RPMI8226 (cell line): ENCODE measurements at places on chromosomes 16 and 17.

DNA sequence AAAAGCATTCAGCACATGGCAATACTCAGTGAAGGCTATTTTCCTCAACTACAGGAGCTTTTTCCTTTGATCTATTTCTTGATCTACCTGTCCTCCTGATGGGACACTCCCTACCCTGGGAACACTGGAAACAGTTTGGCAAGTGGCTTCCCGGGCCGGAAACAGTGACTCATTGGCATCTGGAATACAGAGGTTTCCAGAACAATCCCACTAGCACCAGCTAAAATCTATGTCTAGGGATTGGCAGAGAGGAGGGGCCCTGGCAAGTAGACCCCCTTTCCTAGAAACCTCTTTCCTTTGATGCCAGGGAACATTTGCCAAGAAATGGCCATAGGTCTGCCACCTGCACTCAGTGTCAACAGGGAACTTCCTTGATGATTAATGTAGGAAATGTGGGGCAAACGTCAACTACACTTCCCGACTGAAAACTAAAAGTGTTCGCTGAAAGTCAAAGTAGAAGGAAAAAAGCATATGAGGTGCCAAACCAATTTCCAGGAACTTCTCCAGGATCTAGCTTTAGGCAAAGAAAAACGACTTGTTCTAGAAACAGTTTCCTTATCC is 30.4 kb upstream of the FBXW10B start:
- no peak for DNase-seq

- DNase-seq, result no peak
Measured at GRCh38 chr16:79301051-79301450, 299.5 kb downstream of the MAF start.

DNA sequence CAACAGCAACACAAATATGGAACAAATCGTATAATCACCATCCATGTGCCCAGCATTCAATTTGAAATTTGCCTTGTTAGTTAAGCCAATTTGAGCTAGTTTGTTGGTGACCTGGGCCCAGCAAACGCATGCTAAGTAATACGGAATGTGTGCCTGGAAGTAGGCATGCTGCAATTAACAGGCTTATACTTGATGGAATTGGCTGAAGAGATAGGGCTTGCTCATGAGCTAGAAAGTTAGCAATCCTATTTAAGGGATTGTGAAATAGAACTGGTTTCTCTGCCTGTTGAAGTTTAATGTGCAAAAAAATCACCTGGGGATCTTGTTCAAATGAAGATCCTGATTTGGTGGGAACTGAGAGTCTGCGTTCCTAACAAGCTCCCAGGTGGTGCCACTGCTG is 8.5 kb upstream of the LPO start:
- no peak for DNase-seq

- DNase-seq, result no peak
Measured at GRCh38 chr17:13311306-13311705, 290.4 kb downstream of the HS3ST3A1 start.

DNA sequence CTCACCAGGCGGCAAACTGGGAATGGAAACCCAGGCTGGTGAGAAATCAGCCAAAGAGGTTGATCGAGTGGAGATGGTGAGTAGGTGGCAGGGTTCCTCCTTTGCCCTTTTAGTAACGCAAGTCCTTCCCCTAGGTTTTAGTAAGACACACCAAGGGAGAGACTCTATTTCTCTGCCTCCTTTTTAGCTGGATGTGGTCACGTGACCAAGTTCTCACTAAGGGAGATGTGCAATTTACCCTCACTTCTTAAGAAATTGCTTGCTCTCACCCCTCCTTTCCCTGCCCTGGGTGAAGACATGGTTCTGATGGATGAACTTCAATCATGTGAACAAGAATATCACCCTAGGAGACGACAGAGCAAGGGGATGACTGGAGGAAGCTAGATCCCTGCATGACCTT is 99.8 kb upstream of the FOXF1 start:
- no peak for DNase-seq

- DNase-seq, result no peak
Measured at GRCh38 chr16:80509872-80510271, 30.9 kb upstream of the DYNLRB2 start.

GRCh38 chr16:64437706-64438324 is 684.0 kb downstream of the CDH11 start:
- peak; percentile 38 for DNase-seq

DNA sequence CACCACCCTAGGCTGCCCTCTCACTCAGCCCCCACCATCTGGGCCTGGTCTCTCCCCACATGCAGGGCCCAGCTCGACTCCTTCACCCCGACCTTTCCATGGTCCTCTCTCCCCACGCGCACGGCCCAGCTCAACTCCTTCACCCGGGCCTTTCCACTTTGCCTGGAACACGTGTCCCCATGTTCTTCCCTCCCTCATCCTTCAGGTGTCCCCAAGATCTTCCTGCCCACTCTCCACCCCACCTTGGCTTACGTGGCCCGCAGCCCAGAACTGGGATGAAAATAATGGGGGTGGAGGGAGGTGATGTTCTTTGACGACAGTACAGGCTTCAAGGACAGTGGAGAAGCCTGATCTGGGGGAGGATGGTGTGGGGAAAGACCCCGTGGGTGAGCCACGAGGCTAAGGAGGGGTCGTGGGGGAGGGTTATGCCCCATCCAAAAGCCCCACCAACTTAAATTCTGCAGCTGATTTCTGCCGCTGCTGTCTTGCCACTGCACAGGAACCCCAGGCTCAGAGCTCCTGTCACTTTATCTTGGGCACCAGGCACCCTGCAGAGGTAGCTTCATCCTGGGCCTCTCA is 9.9 kb upstream of the MEAK7 start:
- no peak for DNase-seq

DNA sequence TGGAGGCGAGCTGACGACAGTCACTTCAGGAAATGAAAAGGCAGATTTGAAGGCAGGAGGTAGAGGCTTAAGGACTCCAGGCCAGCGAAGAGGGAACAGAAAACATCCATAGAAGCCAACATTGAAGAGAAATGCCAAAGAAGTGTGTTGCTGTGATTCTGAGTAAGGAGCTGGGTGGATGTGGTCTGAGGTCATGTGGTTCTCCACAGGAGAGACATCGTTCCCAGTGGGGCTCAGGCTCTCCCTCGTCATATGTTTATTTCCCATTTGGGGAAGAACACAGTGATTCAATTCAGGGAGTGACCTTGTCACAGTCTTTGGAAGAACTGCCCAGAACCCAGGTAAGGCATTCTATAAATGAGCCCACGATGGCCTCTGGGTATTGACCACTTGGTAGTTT is 6.6 kb upstream of the PMP22 start:
- DNase-seq, result no peak

DNA sequence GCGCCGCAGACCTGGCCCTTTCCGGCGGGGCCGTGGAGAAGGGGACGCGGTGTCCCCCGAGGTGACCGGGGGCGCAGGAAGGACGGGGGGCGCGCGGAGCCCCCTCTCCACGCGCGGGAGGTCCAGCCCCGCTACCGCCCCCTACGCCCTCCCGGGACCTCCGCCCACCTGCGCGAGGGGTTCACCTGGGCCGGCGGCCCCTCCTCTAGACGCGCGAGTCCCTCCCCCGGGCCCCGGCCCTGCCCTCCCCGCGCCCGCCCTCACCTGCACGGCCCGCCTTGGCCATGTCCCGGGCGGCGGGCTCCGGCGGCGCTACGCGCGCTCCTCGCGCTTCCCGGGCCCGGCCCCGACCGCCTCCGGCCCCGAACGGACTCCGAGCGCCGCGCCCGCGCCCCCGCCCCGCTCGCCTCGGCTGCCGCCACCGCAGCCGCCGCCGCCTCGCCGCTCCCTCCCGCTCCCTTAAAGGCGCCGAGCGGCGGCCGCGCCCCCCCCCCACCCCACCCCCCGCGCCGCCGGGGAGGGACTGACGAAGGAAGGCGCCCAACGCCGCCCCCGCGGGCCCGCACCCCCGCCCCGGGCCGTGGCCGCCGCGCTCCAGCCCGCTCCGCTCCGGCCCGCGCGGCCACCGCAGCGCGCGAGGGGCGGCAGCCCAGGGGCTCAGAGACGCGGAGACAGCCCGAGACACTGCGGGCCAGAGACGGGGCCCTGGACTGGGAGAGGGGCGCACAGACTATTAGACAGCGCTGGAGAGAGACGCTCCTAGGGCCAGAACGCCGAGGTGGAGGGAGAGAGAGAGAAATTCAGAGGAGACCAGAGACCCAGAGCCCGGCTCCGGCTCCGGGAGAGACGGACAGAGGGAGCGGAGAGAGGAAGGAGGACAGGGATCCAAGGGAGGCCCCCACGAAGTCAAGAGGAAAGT is at the start of gene PITPNM3:
PITPNM3 (minus strand) TSS at position 435 of the 919 bp plus-strand sequence; CDS start at position 286, 149 bp downstream.
- DNase-seq, result no peak

DNA sequence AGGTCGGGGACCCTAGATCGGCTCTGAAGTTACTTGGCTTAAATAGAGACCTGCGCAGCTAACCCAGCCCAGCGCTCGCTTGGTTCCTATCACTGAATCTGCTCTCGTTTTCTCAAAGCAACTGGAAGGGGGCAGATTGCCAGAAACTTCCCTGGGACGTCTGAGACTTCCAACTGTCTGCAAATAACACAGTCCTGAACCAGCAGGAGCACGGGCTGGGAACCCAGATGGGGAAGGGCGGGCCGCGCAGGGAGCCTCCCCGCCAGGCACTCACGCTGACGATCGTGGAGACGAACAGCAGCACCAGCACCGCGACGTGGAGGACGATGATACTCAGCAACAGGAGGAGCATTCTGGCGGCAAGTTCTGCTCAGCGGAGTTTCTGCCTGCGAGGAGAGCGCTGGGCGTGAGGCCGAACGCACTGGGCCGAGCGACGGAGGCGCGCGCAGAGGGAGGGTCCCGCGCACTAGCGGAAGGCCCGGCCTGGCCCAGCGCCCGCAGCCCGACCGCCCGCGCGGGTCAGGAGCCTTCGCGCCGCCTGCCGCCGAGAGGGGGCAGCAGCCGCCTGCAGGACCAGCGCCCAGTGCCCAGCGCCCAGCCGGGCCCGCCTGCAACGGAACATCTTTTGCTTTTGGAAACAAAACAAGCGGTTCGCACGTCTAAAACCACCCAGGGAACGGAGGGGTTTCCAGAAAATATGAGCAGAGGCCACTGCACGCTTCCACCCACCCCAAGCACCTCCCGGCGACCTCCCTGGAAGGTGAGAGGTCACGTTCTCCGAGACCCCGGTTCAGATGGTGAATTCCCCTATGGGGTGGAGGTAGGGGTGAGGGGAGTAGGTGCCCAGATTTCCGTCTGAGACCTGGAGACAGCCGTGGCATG is 4.5 kb downstream of the PMP22 start:
- DNase-seq, result peak; percentile 76

DNA sequence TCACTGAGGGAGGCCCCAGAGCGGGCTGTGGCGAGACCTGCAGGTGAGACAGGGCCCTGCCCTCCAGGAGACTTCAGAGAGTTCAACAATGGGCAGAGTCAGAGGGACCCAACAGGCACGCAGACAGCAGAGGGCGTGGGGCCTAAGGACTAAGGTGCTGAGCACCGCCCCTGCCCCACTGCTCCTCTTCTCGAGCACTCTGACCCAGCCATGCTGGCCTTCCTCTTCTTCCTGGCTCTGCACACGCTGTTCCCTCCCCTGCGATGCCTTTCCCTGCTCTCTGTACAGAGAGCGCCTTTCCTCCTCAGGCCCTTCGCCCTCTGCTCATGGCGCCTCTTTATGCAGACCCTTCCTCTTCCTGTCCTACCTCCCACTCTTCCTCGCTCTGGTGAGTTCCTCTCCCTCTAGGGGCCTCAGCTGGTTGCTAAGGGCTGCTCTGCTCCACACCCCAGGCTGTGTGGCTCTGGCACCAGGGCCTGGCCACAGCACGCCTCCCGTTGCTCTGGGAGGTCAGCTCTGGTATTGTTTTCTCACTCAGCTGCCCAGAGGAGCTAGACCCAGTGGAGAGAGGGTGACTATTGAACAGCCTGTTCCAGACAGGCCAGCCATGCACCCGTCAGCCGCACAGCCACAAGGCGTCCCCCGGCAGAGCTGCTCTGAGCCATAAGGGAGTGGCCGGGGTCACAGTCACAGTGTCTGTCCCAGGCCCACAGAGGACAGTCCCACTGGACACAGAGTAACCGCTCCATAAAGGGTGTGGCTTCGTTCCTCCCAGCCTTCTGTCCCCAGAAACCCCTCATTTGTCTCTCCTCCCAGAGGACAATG is 13.6 kb upstream of the RASD1 start:
- no peak for DNase-seq

- DNase-seq, result no peak
Measured at GRCh38 chr16:10045291-10045775, 136.9 kb downstream of the GRIN2A start.

DNA sequence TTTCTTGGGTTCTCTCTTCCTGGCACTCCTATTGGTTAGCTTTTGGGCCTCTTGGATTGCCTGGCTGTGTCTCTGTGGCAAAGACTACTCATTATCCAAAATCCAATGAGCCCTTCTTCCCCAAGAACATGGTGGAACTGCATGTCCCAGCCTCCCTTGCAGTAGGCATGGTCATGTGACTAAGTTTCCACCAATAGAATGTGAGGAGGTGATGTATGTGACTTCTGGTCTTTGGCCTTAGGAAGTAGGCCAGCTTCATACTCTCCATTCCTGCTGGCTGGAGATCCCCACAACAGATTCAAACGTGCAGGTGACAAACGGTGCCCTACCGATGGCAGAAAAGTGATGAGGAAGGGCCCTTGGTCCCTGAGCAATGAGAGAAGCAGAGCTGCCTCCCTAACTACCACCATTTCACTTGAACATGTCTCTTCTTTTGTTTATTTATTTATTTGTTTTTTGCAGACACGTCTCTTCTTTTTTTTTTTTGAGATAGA is 17.3 kb upstream of the SPN start:
- DNase-seq, result peak; percentile 51

- no peak for DNase-seq
Measured at GRCh38 chr17:36977568-36977967, 28.8 kb downstream of the AATF start.

DNA sequence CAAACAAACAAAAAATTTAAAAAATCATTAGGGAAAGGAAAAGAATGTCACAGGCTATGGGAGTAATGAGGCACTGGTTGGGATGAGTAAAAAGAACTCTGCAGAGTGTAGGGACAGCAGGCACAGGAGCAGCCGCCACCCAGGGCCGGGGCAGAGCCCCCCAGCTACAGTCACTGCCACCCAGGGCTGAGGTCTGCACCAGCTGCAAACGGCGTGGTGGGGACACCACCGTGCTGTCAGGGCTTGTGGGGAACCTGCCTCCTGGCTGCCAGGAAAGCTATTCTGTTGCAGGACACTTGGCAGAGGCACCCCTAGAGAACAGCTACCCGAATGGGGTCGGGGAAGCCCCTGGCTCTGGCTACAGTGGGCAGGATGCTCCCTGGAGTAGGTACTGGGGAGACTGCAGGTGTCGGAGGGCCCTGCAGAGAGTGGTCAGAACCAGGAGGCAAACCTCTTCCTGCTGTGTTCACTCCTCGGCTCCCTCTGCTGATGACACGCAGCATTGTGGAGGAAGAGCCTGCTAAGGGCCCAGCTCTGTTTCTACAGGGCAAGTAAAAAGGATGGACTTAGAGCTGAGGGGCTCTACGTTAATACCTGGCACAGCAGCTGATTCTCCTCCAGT is 32.3 kb upstream of the CAPN15 start:
- DNase-seq, result peak; percentile 72
